ENCODE measurements at places on chromosomes 7 and 10.

- DNase-seq = no peak
Measured at GRCh38 chr10:57638411-57638810, 629.3 kb downstream of the IPMK start.

DNA sequence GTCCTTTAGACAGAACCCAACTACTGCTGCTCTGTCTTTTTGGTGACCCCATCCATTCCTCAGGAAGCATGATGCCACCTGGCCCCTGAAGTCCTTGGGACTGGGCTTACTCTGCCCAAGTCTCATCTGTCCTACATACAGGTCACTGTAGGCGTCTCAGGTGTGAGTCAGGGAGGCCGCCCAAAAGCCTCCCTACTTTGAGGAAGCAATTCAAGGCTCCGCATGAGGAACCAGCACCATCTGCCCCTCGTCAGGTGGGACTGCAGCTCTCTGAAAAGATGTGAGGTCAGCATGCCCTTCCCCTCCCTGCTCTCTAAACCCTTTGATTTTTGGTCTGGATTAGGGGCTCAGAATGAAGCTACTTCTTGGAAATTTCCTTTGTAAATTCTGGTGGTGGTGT lies 354.8 kb downstream of the CXCL12 start:
- no peak for DNase-seq

DNA sequence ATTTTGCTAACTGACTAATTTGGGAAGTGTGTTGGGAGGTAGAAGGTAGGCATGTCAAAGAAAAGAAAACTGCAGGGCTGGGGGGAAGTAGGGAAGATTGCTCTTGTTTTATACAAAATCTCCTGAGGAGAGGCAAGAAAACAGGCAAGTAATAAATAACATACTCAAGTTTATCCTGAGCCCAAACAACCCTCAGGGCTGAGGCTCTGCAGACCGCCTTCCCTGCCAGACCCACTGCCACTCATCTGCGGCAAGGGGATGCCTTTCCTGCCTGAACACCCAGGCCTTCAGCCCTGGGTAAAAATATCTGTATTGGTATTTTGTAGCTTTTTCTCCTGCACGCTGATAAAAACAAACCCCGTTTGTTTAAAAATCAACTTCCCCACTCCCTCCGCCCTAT lies 399.8 kb upstream of the NFE2L3 start:
- no peak for DNase-seq

DNA sequence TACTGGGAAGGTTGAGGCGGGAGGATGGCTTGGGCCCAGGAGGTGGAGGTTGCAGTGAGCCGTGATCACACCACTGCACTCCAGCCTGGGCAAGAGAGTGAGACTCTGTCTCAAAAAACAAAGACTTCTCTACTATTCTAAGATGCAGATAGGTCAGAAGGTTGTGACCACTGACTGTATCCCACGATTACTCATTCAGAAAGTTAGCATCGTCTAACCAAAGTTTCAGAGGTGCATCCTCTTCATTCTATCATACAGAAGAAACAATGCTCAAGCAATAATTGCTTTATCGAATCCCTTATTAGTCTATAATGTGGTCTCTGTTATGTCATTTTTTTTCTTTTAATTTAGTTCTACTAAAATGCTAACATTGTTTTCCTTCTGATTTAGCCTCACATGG lies 348.7 kb upstream of the LRGUK start:
- DNase-seq = no peak

GRCh38 chr7:45220846-45221618 lies 63.4 kb downstream of the RAMP3 start:
- DNase-seq = no peak

GRCh38 chr10:109887776-109888175 lies 35.5 kb downstream of the XPNPEP1 start:
- no peak for DNase-seq

All from choroid plexus epithelial cell (primary cell).